ENCODE measurements at places on chromosomes 11 and 22. TPM values are rescaled to one million over a fixed set of nuclear protein-coding genes. Genes with fewer than 3 reads are reported as not detected.

CARD16 gene
- total RNA-seq = 13.0 TPM

GRCh38 chr22:35219012-35219411 is 38.3 kb upstream of the HMGXB4 start:
- DNase-seq = no peak
- H3K36me3 ChIP-seq = no peaks in the 10 kb centered on the region
- H3K4me1 ChIP-seq = no peaks in the 10 kb centered on the region
- no peak overlapping the region for H3K4me3 ChIP-seq

C11orf97 gene
- not detected for total RNA-seq

OR51B4 gene
- total RNA-seq = not detected

DNA sequence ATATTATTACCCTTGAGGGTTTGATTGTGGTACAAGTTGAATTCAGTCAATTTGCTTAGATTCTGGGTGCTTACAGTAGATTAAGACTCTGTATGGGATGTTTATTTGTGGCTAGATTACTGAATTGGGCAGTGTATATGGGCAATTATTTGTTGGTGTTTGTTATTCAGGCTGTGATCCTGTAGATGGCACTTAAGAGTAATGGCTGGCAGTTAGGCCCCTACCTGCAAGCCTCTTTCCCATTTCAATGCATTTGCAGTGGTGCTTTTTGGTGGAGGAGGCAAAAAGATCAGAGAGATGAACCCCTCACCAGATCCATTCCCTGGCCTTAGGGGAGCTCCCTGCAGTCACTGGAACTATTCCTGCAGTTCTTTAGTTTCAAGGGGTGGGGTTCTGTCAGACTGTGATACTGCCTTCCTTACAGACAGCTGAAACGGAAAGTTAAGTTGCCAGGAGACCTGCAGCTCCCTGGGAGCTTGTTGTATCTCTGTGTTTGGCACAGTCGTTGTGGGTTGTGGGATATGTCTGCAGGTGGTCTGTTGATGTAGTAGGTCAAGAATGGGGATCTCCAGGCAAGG is 199.5 kb downstream of the AASDHPPT start:
- H3K36me3 ChIP-seq = no peaks in the 10 kb centered on the region
- H3K4me3 ChIP-seq = no peak overlapping the region
- H3K27ac ChIP-seq = no peak overlapping the region
- no peak for DNase-seq
- no peaks in the 10 kb centered on the region for H3K4me1 ChIP-seq

DNA sequence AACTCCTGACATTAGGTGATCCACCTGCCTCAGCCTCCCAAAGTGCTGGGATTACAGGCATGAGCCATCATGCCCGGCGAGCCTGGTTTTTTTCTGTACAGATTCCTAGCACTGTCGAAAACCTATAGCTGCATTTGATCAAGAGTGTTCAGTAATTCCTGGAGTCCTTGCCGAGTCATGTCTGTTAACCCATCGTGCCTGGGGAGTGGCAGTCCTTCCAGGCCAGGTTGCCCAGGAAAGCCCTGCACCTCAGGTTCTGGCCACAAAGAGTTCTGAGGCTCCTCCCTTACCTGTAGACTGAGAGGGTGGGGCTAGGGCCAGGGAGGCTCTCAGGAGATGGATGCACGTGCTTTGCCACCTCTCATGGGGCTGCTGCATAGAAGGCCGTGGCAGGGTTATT is 17.0 kb downstream of the YDJC start:
- H3K4me3 ChIP-seq = no peak overlapping the region
- peaks cover 78% of the 10 kb centered on the region for H3K36me3 ChIP-seq
- no peaks in the 10 kb centered on the region for H3K4me1 ChIP-seq
- no peaks in the 10 kb centered on the region for H3K27me3 ChIP-seq

DNA sequence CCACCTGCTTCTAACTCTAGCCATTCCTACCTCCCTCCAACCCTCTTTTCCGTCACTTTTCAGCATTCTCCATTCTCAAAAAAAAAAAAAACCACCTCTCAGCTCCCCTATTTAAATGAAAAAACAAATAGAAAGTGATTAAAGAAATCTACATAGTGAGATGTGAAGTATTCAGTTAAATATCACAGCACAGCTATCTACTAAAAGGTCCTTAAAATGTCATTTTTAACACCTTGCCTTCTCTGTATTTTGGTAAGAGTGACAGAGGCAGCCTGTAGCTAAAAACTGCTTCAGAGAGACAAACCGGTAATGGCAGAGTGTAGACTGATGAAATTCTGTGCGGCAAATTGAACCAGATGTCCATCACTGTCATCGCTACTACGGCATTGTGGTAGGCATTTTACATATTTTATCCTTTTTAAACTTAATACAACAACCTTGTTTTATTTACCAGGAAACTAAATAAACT is 346 bp upstream of the ALG9 start:
- peaks cover 14% of the 10 kb centered on the region for H3K36me3 ChIP-seq
- no peak for DNase-seq
- H3K4me1 ChIP-seq = no peaks in the 10 kb centered on the region
- peak overlapping the region; percentile 70 for H3K27ac ChIP-seq

DNA sequence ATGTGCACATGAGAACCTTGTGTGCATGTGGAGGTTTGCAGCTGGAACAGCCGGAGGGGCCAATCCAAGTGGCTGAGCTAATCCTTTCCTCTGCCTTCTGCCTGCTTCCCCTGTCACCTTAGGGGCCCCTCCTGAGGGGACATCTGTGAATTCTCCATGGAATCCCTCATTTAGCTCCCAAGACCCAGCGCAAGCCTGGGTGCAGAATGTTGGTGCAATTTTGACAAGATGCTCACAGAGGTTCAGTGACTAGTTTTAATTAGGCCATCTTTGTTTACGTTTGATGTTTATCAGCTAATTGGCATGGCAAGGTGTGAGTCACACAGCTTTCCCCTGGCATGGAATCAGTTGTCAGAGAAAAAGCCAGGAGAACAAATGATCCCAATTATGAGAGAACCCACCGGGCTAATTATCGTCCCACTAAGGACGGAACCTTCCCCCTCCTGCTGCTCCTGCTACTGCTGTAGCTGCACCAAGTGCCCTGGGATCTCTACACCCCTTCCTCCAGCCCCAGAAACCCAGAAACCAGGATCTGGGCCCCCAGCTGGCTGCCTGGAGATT is 63.6 kb upstream of the PAX6 start:
- peaks cover 53% of the 10 kb centered on the region for H3K27me3 ChIP-seq
- H3K4me3 ChIP-seq = no peak overlapping the region
- H3K27ac ChIP-seq = no peak overlapping the region
- no peaks in the 10 kb centered on the region for H3K36me3 ChIP-seq

GRCh38 chr22:24138649-24139420 is 42.5 kb upstream of the SUSD2 start:
- DNase-seq = no peak
- no peaks in the 10 kb centered on the region for H3K4me1 ChIP-seq
- no peak overlapping the region for H3K27ac ChIP-seq
- no peaks in the 10 kb centered on the region for H3K27me3 ChIP-seq
- no peak overlapping the region for H3K4me3 ChIP-seq

DNA sequence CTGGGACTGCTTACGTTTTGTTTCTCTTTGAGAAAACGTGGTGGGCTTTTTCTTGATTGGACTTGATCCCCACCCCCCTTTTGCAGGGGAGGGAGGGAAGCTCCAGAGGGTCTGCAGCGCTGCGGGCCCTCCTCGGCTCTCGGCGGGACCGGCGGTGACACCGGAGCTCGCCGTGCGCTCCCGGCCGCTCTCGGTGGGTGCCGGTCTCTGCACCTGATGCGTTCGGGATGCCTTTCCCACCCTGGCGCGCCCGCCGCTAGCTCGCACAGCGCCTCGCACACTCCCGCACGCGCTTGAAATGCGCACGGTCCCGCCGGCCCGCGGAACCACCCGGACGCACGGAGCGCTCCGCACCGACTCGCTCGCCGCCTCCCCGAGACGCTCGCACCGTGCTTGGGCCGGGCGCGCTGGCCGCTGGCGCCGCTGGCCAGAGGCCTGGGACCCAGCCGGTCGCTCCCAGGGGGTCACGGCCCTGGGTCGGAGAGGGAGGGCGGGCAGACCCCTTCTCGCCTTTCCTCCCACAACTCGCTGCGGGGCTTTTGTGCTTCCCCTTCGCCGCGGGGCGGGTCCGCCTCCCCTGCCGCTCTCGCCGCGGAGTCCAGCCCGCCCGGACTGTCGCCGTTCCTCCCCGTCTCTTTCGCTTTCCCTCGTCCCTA is 1.0 kb downstream of the ZBTB16 start:
- peaks cover 77% of the 10 kb centered on the region for H3K27me3 ChIP-seq
- H3K4me1 ChIP-seq = no peaks in the 10 kb centered on the region
- DNase-seq = peak; percentile 13
- H3K4me3 ChIP-seq = peak overlapping the region; percentile 62
- H3K36me3 ChIP-seq = peaks cover 4% of the 10 kb centered on the region

DNA sequence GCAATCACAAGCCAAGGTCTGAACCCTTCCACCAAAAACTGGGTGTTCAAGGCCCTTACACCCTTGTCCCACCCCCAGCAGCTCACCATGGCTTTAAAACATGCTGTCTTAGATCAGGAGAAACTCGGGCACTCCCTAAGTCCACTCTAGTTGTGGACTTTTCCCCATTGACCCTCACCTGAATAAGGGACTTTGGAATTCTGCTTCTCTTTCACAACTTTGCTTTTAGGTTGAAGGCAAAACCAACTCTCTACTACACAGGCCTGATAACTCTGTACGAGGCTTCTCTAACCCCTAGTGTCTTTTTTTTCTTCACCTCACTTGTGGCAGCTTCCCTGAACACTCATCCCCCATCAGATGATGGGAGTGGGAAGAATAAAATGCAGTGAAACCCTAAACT is 15.0 kb downstream of the HTR3A start:
- DNase-seq = no peak
- H3K36me3 ChIP-seq = no peaks in the 10 kb centered on the region
- no peaks in the 10 kb centered on the region for H3K4me1 ChIP-seq
- H3K4me3 ChIP-seq = no peak overlapping the region
- peaks cover 87% of the 10 kb centered on the region for H3K27me3 ChIP-seq

GRCh38 chr11:114079511-114080065 is 20.1 kb downstream of the ZBTB16 start:
- H3K4me1 ChIP-seq = no peaks in the 10 kb centered on the region
- no peak for DNase-seq
- H3K36me3 ChIP-seq = no peaks in the 10 kb centered on the region
- peaks cover 100% of the 10 kb centered on the region for H3K27me3 ChIP-seq

LAYN gene
- total RNA-seq = 0.47 TPM

DNA sequence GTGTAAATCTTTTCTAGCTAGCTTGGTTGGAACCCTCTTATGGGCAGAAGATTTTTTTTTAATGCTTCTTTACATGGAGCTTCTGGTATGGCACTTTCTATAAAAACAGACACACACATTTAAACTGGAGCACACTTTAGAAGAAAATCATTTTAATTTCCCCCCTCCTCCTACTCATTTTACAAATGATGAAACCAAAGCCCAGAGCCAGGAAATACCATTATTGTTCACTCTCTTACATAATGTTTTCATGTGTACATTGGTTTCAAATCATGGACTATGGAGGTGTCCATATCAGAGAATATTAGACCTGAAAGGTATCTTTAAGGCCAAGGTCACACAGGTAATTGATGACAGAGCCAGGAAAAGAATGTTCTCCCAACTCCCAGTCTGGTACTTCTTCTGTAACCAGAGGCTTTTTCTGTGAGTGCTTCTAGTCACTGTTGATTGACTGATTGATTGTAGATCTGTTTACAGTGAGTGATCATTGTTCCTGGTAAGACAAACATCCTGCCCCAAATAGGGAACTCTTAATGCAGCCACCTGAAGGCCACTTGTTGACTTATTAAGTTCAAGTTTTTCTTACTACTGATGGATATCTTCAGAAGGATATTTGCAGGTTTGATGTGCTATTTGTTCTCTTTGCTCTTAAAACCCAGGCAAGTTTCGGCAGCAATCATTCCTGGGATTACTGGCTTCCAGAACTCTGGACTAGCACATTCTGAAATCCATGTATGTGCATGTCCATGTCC is 26.8 kb upstream of the ME3 start:
- no peaks in the 10 kb centered on the region for H3K36me3 ChIP-seq
- H3K27ac ChIP-seq = no peak overlapping the region
- peaks cover 28% of the 10 kb centered on the region for H3K4me1 ChIP-seq
- H3K4me3 ChIP-seq = no peak overlapping the region
- H3K27me3 ChIP-seq = no peaks in the 10 kb centered on the region
- DNase-seq = no peak
